ENCODE measurements at places on chromosomes 4 and X.

DNA sequence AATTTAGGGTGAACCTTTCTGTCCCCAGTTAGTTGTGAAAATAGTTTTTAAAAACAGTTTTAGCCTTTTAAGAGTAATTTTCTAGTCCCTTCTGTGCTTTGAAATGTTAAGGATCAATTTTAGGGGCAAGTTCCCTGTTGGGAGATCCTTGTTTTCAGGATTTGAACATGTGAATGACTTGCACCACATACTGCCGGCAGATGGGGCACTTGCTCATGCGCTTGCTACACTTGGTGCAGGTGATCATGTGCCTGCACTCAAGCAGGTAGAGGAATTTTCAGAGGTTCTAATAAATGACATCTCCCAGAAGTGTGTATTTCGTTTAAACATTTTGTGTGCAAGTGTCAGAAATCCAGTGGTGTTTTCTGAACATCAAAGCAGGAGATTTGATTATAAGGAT is 195.9 kb downstream of the CHM start:
- DNase-seq, result no peak

DNA sequence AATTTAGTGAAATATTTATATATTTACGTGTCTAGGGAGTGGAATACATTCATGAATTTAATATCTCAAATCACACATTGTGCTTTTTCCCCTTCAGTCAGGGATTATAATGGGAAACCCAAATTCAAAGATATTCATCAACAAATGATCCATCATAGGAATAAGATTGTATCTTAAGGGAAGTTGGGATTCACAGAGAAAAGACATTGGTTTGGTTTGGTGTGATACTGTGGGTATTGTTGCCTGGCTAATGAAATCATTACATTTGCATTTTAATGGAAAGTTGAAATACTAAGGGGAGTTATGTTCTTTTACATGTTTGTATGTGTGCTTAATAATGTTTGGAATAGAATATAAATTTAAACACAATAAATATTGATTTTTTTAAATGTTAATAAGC is 1.7 kb downstream of the TET2 start:
- no peak for DNase-seq

GRCh38 chr4:152360045-152360410 is 175.9 kb downstream of the FBXW7 start:
- no peak for DNase-seq

- peak; percentile 33 for DNase-seq
Measured at GRCh38 chr4:22515145-22515887, 550 bp downstream of the ADGRA3 start.

- no peak for DNase-seq
Measured at GRCh38 chr4:42643685-42644084, 13.2 kb downstream of the ATP8A1 start.

DNA sequence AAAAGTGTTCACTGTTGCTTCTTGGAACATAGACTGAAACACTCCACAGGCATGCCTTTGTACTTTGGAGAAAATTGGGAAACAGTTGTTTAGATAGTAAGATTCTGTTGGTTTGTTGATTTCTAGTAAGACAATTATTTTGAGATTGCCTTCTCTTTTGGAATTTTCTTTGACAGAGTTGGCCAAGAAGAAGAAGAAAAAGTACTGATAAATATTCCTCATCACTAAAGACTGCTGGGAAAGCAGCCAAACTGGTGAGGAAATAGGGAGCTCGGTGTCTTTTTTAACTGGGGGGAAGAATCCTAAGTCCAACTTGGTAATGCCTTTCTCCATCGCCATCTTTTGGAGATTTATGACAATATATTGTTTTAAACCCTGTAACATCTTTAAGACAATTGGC is 370.7 kb downstream of the GPAT3 start:
- DNase-seq, result no peak

- DNase-seq, result no peak
Measured at GRCh38 chr4:53532521-53532920, 58.8 kb downstream of the LNX1 start.

DNA sequence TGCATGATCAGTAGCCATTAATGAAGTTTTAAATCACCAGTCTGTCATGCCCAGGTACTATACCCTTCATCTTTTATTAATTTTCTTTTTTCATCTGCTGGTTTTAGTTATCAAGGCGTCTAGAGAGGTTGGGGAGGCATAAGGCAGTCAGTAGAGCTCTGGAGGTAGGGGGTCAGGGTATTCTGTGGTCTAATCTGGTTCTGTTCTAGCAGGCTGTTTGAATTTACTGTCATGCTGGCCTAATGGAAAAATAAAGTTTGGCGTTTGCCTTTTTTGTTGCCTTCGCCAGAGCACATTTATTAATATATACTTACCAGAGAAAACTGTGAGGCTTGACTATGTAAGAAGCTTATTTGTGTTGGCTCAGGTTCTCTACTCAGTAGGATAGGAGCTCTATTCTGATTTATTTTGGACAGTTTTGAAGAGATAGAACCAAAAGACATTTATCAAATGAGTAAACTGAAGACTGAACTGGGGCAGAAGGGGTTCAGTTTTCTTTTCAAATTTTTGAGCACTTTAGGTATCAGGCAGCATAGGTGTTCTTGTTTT is 46.9 kb downstream of the TMEM131L start:
- no peak for DNase-seq

DNA sequence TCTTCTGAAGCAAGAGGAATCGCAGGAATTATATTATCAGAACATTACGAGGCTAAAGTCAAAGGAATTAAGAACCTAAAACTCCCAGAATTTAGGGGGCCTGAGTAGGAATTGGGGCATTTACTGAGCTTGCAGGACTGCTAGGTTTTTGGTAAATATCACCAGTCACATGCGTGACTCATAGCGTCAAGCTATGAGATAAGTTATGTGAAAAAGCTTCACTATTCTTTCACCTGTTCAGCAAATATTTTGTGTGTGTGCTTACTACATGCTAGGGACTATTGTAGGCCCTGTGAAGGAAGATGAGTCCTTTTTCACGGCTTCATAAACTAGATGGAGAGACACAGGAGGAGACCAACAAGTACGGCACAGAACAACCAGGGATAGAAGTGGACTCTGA is 52.2 kb downstream of the MAGEA10 start:
- no peak for DNase-seq

- DNase-seq, result no peak
Measured at GRCh38 chr4:141036786-141037185, 96.5 kb downstream of the RNF150 start.

- no peak for DNase-seq
Measured at GRCh38 chr4:11436084-11436483, 7.4 kb upstream of the HS3ST1 start.

- no peak for DNase-seq
Measured at GRCh38 chr4:8010618-8011017, 71.0 kb upstream of the AFAP1 start.

DNA sequence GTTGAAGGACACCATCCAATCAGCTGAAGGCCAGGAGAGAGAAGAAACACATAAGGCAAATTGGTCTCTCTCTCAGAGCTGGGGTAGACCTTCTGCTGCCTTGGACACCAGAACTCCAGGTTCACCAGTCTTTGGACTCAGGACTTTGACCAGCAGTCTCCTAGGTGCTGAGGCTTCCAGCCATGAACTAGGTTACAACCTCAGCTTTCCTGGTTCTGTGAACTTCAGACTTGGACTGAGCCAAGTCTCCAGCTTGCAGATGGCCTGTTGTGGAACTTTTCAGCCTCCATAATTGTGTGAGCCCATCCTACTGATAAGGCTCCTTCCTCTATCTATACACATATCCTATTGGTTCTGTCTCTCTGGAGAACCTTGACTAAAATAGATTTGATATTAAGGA is 20.6 kb upstream of the BBS12 start:
- no peak for DNase-seq

DNA sequence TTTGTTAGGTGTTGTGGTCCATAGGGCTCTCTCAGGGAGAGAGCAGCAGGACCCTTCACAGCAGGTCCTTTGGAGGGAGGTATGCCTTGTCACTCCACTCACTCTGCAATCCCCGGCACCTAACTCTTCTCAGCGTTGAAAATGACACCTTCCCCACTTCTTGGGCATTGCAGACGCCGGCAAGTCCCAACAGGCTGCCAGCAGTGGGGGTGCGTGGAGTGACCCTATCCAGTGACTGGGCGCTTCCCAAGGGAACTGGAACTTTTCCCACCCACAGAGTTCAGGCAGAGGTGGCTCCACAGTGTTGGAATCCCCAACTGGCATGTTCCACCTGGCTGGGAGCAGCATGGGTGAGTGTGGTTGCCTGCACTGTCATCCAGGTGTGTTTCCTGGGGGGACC is 705.1 kb upstream of the FRG1 start:
- DNase-seq, result no peak

GRCh38 chr4:56080384-56080783 is 131.6 kb downstream of the CEP135 start:
- no peak for DNase-seq

DNA sequence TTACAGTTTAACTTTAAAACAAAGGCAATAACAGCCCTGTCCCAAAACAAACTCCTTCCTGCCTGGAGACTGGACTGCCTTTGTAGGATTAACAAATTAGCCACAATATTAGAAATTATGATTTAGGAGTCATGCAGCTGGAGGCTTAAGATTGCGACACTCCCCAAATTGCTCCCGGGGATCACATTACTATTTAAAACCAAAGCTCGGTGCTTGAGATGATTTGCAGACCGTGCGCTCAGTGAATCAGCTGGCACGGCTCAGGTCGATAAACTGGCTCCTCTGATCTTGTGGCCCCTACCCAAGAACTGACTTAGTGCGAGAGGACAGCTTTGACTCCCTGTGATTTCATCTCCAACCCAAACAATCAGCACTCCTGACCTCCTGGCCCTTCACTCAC is 829.3 kb downstream of the NLGN4X start:
- DNase-seq, result no peak

DNA sequence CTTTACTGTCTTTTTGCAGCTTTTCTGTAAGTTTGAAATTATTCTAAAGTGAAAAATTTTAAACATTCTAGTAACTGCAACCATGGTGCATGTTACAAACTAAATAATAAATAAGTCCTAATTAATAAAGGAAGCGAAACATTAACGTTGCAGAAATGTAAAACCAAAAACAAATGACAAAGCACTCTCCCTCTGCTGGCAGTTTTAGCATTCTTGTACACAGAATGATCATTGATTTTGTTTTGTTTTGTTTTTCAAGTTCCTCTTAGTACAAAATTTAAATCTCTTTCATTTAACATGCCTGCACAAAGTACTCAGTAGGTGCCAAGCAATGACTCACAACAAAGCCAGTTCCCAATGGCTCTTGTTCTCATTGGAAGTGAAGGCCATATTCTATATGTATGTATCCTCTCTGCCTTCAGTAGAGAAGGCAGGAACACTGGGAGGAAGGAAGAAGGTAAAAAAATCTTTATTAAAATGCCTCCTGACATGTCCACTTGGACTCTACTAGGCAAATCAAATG is 13.7 kb upstream of the TMSB4X start:
- DNase-seq, result no peak

GRCh38 chr4:156974264-156974663 is 2.7 kb upstream of the PDGFC start:
- DNase-seq, result no peak

DNA sequence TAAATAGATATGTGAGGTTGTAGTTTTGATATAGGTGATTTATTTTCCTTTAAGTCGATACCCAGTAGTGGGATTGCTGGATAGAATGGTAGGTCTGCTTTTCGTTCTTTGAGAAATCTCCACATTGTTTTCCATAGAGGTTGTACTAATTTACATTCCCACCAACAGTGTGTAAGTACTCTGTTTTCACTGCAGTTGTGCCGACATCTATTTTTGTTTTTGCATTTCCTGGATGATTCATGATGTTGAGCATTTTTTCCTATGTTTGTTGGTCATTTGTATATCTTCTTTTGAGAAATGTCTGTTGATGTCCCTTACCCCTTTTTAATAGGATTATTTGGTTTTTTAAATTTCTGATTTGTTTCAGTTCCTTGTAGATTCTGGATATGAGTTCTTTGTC is 120.7 kb downstream of the NAA11 start:
- no peak for DNase-seq

DNA sequence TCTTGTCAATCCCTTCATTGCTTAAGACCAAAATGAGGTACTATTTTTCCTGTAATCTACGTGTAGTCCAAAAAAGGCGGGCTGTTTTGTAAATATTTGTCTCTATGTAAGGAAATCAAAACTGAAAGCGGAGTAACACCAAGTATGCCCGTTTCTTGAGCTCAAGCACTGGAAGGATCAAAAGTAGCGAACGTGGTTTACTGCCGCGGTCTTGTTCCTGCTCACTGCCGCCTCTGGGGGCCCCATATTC is 71.5 kb downstream of the AFF1 start:
- peak; percentile 6 for DNase-seq

GRCh38 chr4:1318488-1319213 is 28.4 kb upstream of the UVSSA start:
- DNase-seq, result no peak

GRCh38 chr4:156547891-156548290 is 423.7 kb downstream of the PDGFC start:
- no peak for DNase-seq

- DNase-seq, result no peak
Measured at GRCh38 chr4:102473476-102473875, 27.7 kb upstream of the NFKB1 start.

DNA sequence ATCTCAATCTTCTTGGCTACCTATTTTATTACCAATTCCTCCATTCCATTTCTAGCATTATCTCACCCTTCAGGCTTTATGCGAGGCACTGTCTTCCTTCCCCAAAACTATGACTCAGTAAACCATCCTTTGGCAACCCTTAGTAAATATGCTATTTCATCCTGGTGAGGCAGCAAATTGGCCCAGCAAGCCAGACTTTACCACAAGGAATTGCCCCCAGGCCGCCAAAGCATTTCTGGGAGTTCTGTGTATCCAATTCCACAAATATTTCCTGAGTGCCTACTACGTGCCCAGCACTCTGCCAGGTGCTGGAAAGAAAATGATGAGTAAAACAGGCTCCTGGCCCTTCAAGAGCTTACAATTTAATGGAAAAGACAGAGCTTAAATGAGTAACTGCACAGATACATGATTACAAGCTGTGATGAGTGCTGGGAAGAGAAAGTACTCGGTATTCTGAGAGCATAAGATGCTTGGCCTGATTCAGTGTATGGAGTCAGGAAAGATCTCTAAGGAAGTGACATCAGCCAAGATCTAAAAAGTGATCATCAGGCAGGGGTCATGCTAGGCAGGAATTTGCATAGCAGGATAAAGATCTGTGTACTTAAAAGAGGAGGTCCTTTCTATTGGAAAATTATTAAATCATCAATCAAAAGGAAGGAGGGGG is 193.8 kb downstream of the ADAMTS3 start:
- no peak for DNase-seq

- no peak for DNase-seq
Measured at GRCh38 chrX:150291014-150291413, 72.1 kb upstream of the MAMLD1 start.

DNA sequence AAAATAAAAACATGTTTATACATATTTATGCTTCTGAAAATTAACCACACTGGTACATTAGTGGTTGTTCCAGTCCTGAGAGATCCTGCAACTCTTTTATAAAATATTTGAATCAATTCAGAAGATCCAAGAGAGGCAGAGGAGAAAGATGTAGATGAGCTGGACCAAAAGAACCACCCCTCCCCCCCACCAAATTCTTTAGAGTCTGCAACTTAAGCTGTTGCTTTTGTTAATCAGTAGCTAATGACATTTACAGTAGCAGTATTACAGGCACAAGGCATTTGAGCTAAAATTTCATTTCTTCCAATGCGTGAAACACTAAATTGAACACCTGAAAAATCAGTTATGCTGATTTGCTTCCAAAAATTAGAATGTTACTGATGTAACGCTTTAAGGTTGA is 61.5 kb downstream of the PDK3 start:
- no peak for DNase-seq

GRCh38 chrX:13756381-13756780 is 21.8 kb downstream of the OFD1 start:
- no peak for DNase-seq

- no peak for DNase-seq
Measured at GRCh38 chr4:169052594-169052945, 42.5 kb upstream of the CBR4 start.

GRCh38 chr4:160403081-160403480 is 1300.2 kb downstream of the RAPGEF2 start:
- no peak for DNase-seq

Measured in H54 (cell line).